Left ventricle myocardium inferior (tissue), 1 donor: ENCODE measurements at places on chromosomes 13 and 19.
A peak's percentile ranks its signal among the peaks of the same experiment; 100 is the strongest.

- no peak for DNase-seq
Observed at GRCh38 chr19:34507414-34508067, 26.0 kb downstream of the WTIP start.

- DNase-seq = peak; percentile 55
Observed at GRCh38 chr19:57406516-57407123, 4.3 kb upstream of the ZNF17 start.

- DNase-seq = no peak
Observed at GRCh38 chr13:40480012-40480914, 186.2 kb downstream of the FOXO1 start.

GRCh38 chr13:62551588-62551987 is 1135.9 kb upstream of the PCDH20 start:
- no peak for DNase-seq

- DNase-seq = no peak
Observed at GRCh38 chr13:27842571-27842970, 50.3 kb downstream of the GSX1 start.

DNA sequence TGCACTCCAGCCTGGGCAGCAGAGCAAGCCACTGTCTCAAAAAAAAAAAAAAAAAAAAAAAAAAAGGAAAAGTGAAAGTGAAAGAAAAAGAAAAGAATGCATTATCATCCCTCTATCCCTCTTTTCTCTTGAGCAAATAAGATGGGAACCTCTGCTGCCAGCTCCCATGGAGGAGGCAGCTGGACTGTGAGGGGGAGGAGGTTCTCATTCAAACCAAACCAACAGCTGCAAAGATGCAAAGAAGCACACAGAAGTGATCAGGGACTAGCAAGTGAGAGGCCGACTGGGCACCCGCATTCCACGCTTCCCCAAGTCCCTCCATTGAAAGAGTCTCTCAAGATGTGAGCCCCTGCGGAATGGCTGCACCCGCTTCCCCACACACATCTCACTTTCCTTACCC is 63.5 kb downstream of the TSHZ3 start:
- DNase-seq = no peak

DNA sequence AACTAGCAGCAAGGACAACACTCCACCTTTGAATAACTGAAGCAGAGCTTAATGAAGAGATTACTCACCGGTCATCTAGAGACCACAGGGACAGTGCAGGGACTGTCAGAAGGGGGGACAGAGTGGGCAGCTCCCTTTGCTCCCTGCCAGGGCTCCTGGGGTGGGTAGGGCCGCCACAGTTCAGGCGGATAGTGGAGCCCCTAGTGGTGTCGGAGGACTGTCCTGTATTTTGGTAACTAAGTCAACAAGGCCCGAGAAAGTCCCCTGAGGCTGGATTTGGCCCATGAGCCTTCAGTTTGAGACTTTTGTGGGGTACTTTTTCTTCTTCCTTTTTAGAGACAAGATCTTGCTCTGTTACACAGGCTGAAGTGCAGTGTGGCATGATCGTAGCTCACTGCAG is 44.6 kb downstream of the GJA3 start:
- no peak for DNase-seq

- no peak for DNase-seq
Observed at GRCh38 chr13:112702341-112702985, 12.6 kb downstream of the ATP11A start.

DNA sequence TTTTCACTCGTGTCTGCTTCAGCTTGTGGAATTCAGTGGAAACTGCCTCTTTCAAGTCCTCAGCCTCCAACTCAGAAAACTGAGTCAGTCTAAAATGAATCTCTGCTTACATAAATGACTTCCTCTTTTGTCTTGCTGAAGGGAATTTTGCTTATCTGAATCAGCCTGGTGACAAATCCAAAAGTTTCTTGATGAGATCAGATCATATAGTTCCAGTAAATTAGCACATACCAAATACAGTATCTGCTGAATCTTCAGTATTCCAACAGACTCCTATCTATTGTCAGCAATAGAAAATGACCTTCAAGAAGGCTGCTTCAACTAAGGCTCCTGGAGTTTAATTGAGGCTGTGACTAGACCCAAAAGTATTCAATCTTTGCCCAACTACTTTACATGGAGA is 290.0 kb downstream of the MZT1 start:
- DNase-seq = no peak

DNA sequence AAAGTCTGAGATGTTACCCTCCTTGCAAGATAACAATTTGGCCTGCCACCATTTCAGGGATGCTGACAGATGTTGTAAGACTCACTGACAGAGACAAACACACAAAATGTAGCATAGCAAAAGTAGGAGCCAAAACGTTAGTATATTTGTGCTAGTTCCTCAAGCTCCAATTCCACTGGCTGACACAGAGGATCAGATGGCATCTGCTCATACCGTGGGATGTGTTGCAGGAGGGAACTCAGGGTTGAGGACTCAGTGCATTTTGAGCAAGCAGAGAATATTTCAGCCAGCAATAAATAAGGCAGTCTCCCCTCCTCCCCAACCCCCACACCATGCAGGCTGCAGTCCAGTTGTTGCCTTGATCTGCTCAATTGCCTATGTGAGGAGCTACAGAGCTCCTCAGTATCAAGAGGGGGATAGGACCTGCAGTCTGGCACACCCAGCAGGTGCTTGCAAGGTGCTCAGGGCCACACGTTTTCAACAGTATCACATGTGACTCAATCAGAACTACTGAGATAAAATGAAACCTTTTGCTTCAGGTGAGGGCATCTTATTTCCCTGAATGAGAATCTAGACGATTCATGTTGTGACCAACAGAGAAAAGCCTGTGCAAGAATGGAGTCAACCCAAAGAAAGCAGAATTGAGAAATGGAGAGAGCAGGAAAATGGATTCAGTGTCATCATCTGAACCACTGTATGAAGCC is 23.6 kb upstream of the LRCH1 start:
- no peak for DNase-seq

DNA sequence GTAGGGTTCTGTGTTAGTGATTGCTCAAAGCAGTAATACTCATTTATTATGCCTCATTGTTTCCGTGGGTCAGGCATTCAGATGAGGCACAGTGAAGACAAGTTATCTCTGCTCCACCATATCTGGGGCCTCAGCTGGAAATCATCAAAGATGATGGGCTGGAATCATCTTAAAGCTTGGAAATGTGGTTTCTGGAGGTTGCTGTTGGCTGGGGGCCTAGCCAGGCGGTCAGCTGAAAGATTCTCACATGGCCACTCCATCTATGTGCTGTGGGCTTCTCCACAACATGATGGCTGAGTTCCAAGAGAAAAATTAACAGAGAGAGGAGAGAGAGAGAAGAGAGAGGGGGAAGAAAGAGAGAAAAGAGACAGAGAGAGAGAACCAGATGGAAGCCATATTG is 75.5 kb downstream of the OLFM4 start:
- no peak for DNase-seq

DNA sequence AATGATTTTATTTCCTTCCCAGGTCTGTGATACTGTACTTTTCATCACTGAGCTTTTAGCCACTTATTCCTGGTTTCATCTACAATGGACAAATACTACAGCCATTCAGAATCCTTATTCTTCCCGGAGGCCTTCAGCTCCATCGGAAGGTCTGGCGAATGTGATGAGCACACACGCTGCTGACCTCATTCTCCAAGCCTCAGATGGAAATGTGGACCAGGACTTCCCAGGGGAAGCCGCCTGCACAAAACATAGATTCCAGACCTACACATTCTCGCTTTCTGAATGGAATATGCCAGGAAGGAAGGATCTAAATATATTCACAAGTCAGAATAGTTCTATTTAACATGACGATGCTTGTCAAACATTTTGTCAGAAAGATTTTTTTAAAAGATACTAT is 75.6 kb downstream of the CDADC1 start:
- no peak for DNase-seq

DNA sequence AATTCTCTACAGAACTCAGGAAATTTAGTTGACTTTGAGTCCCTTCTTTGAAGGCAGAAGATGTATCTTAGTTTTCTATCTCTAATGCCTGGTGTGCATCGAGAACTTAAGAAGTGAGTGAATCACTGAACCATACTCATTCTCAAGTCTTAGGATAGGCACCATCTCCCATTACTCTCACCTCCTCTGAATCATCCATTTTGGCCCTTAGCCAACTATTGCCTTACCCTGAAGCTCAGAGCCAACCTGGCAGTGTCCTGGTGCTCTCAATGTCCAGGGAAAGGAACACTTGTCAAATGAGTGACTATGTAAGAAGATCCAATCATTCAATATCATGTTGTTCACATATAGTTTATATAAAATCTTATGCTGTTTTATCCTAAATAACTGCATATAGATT is 146.6 kb downstream of the RGCC start:
- no peak for DNase-seq

DNA sequence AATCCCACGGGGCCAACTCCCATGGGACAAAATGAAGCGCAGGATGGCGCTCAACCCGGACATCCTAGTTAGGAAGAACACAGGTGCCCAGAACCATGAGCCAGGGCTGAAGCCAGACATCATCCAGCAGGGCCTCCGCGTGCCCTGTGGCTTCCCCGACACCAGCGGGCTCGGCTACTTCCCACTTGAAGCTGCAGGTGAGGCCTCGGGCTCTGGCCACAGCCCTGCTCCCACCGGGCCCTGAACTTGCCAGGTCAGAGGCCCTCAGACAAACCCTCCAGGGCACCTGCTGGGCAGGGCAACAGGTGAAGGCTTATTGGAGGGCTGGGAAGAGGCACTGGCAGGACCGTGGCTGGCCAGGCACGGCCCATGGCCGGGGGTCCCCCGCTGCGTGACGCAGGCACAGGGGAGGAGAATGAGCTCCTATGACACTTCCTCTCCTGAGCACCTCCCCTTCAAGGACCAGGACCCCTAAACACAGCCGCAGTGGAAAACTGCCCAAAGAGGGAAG is 117.7 kb downstream of the STK24 start:
- DNase-seq = no peak

DNA sequence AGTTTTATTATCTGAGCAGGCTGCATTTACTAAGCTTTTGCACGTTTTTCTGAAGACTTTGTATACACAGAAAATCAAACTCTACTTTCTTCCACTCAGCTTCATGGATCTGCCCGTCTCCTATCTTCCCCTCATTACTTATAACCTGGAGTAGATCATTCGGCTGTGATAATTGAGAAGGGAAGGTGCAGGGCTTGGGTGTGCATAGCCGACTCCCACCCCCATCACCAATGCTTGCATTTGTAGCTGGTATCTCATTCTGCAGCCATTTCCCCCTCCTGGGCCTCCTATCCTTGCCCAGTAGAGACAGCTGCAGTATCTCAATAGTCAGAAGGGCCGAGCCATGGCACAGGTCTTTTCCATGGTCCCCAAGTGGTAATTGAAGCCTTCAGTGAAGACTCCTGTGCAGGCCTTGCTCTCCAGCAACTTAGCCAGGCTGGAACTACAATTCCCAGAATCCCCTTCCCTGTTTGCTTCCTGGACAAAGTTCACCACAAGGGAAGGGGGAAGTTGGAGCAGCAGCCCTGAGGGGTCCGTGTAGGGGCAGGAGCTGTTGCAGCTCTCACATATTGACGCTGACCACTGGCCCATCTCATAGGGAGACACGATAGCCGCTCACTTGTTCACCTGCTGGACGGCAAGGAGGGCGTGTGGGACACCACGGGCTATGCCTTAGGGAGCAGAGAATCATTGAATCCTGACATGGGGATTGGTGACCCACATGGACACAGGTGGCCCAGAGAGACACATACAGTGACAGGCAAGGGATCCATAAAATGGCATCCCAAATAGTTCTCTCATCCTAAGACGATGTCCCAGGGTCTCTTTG is 2.1 kb upstream of the SIGLEC8 start:
- DNase-seq = no peak

- no peak for DNase-seq
Observed at GRCh38 chr19:34224996-34225658, 29.2 kb upstream of the GARRE1 start.

- no peak for DNase-seq
Observed at GRCh38 chr13:101205408-101205807, 210.9 kb downstream of the NALCN start.

DNA sequence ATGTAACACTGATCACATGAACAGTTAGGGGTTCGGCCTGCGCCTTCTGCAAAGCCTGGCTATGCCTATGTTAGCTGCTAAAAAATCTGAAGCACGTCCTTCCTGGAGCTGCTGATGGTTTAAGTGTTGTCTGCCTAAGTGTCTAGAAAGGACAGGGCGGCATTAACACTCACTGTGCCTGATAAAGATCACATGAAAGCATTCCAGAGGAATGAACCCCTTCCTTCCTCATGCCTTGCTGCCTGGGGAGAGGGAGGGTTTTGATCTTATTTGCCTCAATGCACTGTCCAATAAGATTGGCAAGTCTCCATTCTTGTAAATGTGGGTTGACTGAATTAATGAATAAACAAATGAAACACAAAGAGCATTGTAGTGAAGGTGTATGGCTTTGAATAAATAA is 5.2 kb downstream of the DOCK9 start:
- no peak for DNase-seq
